ENCODE measurements at places on chromosomes 6 and 20.

DNA sequence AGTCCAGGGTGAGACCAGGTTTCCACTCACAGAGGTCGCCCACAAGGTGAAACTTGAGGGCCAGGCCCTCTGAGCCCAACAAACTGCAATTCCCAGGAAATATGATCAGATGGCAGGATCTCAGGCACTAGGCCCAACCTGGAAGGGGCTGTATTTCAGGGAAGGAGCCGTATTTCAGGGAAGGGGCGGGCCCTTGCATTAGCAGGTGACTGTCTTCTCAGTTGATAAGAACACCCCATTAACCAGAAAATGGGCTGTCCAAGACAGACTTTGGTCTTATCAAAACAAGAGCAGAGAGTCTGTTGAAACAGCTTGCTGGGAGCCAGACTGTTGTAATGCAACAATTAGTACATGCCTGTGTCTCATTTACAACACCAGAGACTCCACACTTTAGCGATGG lies 10.9 kb upstream of the BNIP5 start:
- no peak for DNase-seq

GRCh38 chr20:36582322-36582721 lies 8.9 kb downstream of the TGIF2 start:
- DNase-seq: no peak

- DNase-seq: no peak
Observed at GRCh38 chr6:82066991-82067411, 180.5 kb downstream of the IBTK start.

DNA sequence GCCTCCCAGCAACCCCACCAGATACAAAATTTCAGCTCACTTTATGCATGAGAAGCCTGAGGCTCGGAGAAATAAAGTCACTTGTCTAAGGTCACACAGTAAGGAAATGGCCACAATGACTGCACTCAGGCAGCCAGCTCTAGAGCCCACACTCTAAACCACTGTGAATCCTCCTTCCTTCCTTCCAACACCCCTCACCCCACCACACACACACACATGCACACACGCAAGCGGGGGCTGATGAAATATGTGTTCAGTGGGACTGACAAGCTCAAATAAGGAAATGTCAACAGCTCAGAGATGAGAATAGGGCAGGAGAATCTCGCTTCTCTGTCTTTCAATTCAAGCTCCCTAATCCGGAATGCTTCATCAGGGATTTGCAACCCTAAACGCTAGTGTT lies 6.0 kb upstream of the BPIFA1 start:
- DNase-seq: no peak

DNA sequence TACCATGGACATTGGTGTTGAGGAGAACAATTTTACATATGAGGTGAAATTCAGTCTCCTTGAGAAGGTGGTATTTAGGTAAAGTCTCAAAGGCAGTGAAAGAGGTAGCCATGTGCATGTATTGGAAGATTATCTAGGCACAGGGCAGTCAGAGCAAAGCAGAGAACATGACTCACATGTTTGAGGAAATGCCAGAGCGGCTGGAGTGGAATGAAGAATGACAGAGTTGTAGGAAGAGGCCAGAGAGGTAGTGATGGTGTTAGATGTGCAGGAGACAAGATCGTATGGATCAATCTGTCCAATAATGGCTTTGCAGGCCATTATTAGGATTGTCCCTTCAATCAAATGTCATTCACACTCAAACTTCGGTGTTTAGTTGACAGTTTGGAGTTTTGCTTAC lies 449.4 kb upstream of the PTCHD4 start:
- DNase-seq: peak; percentile 25

DNA sequence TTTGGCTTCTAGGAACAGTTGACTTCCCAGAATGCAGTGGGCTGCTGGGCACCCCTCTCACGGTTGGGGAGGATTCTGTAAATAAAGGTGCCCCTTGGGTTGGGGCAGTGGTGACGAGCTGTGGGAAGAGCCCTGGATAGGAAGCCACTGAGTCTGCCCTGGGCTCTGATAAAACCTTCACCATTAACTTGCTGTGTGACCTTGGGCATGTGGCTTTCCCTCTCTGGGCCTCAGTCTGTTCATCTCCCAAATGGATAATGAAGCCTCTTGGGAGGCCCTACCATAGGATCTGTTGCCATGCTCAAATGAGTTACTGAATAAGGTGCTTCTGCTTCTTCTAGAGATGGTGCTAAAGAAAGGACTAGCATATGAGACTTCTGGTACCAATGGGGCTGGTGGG lies 3.7 kb downstream of the CRIP3 start:
- DNase-seq: no peak

DNA sequence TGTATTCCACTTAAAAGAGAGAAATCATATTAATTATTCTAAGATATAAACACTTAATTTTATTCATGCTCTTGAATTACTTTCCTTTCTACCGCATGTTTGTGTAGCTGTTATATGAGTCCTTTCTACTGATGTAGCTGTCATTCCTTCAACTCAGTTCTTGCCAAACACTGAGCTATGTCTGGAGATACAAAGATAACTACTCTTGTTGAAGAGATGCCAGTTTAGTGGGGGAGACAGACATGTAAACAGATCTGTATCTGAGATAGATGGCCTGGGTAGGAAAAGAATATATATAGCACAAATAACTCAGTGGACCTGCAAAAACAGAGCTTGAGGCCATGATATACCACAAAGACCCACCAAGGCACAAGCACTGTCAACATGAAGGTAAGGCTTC lies 157.3 kb downstream of the BTBD9 start:
- no peak for DNase-seq

GRCh38 chr6:168126566-168127383 lies 47.8 kb upstream of the FRMD1 start:
- DNase-seq: no peak

GRCh38 chr6:44133981-44134711 lies 6.8 kb downstream of the TMEM63B start:
- no peak for DNase-seq

- DNase-seq: peak; percentile 10
Observed at GRCh38 chr20:60036746-60037499, 78.7 kb downstream of the CDH26 start.

GRCh38 chr6:136144251-136145023 lies 105.7 kb downstream of the MTFR2 start:
- DNase-seq: no peak

DNA sequence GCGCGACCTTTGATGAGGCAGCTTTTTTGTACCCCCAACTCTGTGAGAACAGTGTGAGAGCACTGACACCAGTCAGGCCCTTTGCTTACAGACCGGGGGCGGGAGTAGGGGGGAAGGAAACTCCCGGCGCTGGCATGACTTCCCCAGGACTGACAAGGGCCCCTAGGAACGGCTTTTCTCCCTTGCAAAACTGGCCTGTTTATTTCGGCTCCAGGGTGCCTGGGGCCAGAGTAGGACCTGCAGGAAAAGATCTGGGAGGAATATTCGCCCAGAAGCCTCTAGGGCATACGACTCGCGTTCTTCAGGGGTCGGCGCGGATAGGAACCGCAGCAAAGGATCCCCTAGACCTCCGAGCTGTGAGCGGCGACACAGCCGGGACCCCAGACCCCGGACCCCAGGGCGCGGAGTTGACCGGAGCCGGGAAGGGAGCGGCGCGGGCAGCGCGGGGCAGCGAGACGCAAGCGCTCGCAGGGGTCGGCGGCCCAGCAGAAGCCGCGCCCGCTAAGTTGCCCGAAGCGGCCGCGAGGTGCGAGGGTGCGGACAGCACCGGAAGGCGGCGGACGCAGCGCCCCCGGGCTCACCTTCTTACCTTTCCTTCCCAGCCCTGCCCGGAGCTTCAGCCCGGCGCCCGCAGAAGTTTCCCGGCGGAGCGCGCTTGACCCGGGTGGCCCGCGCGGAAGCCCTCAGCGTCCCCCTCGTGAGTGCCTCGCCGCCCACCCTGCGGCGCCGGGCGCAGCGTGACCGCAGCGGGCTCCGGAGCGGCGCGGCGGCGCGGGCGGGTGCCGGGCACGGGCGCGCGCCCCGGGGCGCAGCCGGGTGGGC lies at the start of gene POPDC3:
Gene POPDC3, minus strand, starts transcription at position 771 of the 822 bp plus-strand sequence. CDS start 18,105 bp downstream, outside the sequence.
- DNase-seq: no peak

All from kidney glomerular epithelial cell (primary cell).